Peyer's patch (tissue), 4 donors: ENCODE measurements at places on chromosomes 12 and 14. TPM values are rescaled to one million over a fixed set of nuclear protein-coding genes. Genes with fewer than 3 reads are reported as not detected.

Gene SDS
- not detected for total RNA-seq

Gene CIROP
- total RNA-seq: not detected

Gene DGLUCY
- total RNA-seq: 67.7 TPM

Gene SIX1
- total RNA-seq: not detected

Gene SLC25A47
- total RNA-seq: 0.54 TPM
